GM12891 (cell line): ENCODE measurements at places on chromosomes 3 and 15.

GRCh38 chr3:59518283-59519055, 468.6 kb upstream of the CFAP20DC start:
- DNase-seq: no peak

- no peak for DNase-seq
These were observed 665.5 kb downstream of the NTRK3 start for GRCh38 chr15:87591042-87591441.

GRCh38 chr15:28904541-28905315, 19.0 kb downstream of the APBA2 start:
- no peak for DNase-seq

DNA sequence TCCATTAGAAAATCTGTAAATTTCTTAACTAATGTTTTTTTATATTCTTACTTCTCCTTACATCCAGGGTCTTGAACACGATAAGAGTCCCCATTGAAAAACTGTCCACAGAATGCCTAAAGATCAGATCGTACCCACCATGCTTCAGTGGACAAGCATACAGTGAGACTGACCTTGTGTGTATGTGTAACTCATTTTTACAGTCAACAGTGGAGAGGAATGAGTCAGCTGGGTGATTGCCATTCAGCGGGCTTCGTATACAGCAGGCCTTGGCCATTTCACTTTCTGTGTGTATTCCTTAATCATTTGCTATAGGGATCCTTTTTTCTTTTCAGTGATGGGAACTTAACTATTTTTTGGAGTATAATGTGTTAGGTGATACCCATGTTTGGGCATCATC, 10.6 kb downstream of the PARP14 start:
- no peak for DNase-seq

DNA sequence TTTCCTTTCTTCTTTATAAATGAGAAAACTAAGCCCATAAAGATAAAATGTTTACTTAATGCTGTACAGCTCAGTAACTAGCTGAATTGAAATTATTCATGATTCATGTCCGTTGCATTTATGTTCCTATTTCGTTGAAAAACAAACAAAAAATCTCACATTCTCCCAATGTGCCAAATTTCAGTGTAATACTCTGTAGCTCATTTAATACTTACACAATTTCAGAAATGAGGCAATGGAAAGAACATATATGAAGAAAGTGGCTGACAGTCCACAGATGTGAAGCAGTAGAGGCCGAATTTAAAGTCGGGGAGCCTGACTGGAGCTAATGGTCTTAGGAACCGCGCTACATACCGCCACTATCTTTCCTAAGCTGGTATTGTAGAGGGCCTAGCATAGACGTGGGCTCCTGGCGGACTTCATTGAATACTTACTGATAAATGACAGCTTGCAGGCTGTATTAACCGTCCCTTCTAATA, 651 bp downstream of the PLSCR2 start:
- DNase-seq: no peak

- DNase-seq: no peak
These were observed 73.5 kb downstream of the VGLL4 start for GRCh38 chr3:11570251-11570650.

DNA sequence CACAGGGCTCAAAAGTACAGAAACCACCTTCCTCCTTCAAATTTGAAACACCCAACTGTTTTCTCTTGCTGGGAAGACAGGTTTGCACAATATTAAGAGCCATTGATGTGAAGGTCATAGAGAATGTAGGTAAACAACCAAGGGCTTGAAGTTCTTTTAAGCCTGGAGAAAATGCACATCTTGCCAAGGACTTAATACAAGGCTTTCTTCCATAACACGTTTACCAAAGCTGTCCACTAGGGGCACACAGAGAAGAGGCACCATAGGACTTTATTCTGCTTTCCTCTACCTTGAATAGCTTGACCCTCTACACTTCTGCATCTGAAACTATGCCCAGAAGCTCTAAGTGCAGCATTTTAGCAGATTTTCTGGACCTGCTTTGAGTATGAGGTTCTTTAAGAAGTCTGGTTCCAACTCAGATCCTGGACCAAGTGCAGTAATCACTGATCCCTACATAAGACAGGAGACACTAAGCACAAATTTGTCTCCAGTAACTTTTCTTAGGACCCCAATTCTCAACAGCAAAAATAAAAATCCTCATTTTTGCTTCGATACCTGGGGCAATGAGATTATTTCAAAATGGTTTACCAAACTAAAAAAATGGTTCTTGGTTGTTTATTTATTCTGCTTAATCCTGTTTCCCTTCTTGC, 138.0 kb downstream of the FBN1 start:
- no peak for DNase-seq

- no peak for DNase-seq
These were observed 405.0 kb upstream of the IL12A start for GRCh38 chr3:159583662-159584061.

GRCh38 chr3:126356373-126357264, 589 bp downstream of the KLF15 start:
- peak; percentile 38 for DNase-seq

DNA sequence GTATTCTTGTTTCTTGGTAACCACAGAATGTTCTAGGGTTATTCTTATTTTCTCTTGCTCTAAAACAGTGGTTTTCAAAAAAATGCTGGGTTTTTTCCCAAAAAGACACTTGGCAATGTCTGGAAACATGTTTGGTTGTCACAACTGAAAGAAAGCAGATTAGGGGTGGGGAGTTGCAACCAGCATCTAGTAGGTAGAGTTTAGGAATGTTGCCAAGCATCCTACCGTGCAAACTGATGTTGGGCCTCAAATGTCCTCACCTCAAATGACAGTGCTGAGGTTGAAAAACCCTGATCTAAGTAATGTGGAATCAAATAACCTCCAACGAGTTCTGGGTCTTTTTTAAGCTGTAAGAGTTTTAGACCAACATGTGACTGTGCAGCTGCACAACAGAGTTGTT, 270.5 kb upstream of the STT3B start:
- no peak for DNase-seq

GRCh38 chr15:34188711-34189110, 21.2 kb downstream of the KATNBL1 start:
- DNase-seq: no peak

GRCh38 chr3:64318668-64319271, 93.5 kb upstream of the PRICKLE2 start:
- no peak for DNase-seq

DNA sequence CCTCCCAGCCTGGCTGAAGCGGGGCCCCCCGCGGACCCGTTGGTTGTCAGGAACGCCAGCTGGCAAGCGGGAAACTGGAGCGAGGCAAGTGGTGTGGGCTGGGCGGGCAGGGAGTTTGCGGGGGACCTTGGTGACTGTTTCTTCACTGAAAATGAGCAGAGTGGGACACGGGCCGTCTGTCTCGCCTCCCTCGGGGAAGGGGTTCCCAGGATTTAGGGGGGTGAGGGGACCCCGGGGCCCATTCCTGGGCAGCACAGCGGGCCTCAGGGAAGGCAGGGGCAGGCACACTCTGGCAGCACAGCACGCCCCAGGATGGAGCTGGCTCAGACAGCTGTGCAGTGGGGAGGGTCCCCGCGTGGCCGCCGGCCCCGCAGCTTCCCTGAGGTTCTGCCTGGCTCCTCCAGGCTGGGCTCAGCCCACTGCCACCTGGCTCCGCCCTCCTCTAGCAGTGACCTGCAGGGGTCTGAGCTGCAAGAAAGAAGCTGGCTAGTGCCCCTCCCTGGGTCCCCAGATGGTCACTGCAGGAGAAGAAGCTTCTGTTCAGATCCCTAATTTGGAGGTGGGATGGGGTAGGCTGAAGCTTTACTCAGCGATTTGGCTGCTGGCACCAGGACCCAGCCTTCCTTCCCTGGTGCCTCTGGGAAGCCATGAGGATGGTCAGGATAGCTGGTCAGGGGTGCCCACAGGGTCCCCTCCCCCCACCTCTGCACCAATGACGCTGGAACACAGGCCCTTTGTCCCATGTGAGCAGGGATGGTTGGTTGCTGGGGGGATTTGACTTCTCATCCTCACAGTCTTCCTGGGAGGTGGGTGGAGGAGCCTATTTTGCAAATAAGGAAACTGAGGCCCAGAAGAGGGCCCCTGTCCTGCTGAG, 90.4 kb downstream of the TBC1D2B start:
- no peak for DNase-seq

- no peak for DNase-seq
These were observed 43.5 kb downstream of the PHC3 start for GRCh38 chr3:170137986-170138385.

DNA sequence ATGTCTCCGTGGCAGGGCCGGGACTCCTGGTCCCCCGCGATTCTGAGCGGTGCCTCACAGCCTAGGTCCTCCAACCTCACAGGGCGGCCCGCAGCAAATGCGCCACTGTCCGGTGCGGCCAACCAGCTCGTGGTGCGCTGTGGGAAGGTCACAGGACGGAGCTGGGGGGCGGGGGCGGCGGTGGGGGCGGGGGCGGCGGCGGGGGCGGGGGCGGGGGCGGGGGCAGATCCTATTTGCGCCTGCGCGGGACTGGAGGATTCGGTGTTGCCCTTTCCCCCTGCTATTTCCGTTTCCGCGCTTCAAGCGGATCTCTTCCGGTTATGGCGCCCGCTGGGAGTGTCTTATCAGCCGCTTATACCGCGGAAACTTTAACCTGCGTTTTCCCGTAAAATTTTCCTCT, 106.7 kb upstream of the SNRPN start:
- peak; percentile 9 for DNase-seq

GRCh38 chr15:85831415-85832113, 36.8 kb upstream of the KLHL25 start:
- DNase-seq: no peak

DNA sequence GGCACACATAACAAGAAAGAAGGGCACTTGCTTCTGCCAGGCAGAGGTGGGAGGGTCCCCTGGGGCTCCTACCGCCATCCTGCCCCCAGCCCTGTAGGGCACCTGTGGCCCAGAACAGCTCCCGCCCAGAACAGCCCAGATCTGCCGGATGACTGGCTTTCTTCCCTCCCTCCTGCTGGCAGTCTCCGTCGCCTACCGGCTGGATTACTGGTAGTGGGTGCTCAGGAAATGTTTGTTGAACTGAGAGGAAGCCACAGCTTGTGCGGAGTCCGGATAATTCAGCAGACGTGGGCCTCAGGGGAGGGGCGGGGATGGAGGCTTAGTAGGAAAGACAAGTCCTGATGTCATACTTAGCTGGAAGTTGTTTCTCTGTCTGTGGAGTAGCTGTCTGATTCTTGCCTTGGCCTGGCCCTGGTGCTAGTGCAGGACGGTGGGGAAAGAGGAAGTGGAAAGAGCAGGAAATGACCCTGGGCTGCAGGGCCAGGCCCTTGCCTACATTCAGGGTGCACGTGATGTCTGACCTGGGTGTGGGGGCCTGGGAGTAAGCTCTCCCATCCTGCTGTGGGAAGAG, 6.7 kb downstream of the CCDC9B start:
- no peak for DNase-seq

- no peak for DNase-seq
These were observed 992.4 kb downstream of the NAALADL2 start for GRCh38 chr3:175851541-175851940.

DNA sequence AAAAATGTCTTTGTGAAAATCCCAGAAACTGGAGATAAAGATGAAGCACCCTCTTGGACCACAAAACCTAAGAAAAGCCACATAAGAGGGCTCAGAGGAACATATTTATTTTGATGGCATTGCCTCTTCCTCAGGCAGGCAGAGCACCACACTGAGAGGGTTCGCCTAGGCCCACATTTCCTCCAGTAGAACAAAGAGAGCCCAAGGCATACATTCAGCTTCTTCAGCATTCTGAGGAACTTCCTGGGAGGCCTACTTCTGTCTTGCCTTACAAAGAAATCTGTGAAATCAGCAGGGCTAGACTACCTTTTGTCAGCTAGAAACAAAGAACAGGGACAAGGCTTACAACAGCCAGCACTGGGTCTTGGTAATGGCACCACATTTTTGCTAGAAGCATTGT, 1325.3 kb downstream of the SI start:
- no peak for DNase-seq

DNA sequence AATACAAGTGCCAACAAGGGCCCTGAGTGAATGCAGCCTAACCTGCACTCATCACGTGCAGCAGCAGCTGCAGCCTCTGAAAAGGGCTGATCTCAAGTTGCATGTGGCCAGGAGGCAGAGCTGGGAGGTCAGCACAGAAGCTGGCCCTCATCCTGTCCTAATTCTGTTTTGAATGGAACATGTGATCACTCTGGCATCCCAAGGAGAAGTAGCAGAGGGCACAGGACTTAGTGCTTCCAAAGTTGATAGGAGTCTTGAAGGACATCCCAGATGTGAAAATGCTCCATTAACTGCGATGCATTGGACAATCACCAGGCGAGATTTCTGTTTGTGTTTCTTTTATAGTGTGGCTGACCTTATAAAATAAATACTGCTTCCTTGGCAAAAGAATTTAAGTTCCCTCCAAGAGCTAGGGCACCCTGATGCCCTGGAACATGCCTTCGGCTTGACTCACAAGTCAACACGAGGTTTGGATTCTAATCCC, 31.6 kb upstream of the STAG1 start:
- no peak for DNase-seq

DNA sequence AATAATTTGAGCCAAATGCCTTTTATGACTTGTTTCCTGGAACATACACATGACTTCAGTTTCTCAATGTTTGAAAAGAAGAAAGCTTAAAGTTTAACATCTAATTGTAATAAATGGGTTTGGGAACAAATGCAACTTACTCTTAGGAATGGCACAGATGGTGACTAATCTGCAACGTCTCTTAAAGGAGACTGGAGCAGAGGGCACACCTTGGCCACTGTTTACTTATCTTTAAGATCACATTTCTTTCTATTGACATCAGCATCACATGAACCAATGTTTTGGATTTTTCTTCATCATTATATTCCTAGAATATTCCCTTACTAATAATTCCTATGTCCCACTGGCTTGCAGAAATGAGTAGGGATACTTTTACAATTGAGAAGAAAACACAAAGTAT, 229.5 kb downstream of the CHL1 start:
- no peak for DNase-seq

- no peak for DNase-seq
These were observed 44.0 kb downstream of the OTOL1 start for GRCh38 chr3:161540594-161540993.

DNA sequence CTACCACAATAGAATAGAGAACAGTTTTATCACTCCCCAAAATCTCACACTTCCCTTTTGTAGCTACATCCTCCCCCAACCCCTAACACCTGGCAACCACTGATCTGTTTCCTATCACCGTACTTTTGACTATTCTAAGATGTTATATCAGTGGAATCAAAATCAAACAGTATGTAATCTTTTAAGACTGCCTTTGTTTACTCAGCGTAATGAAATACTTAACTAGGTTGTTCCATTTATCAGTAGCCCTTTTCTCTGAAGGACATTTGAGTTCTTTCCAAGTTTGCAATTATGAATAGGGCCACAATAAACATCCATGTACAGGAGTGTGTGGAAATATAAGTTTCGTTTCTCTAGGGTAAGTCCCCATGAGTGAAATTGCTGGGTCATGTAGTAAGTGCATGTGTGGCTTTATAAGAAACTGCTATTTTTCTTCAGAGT, 372.3 kb downstream of the SV2B start:
- no peak for DNase-seq

GRCh38 chr3:136250903-136251460, 842 bp downstream of the PCCB start:
- peak; percentile 15 for DNase-seq

- DNase-seq: no peak
These were observed 13.3 kb upstream of the CSPG4 start for GRCh38 chr15:75725719-75726607.
